Left ventricle myocardium superior (tissue), 1 donor: ENCODE measurements at places on chromosomes 3 and 15. TPM values are rescaled to one million over a fixed set of nuclear protein-coding genes. Genes with fewer than 3 reads are reported as not detected.

The ETV5 gene
- 3.4 TPM for total RNA-seq

The LSAMP gene
- 19.9 TPM for total RNA-seq

The C3orf20 gene
- total RNA-seq: not detected

The SENP7 gene
- 12.2 TPM for total RNA-seq

The CDHR4 gene
- total RNA-seq: not detected

The GPR27 gene
- 4.4 TPM for total RNA-seq

The NR1I2 gene
- 0.12 TPM for total RNA-seq

The CYP8B1 gene
- total RNA-seq: not detected

The PRR20G gene
- total RNA-seq: not detected

The OR5K2 gene
- not detected for total RNA-seq

The ISG20 gene
- total RNA-seq: 3.6 TPM

The WWTR1 gene
- total RNA-seq: 40.0 TPM

The CSNK1G1 gene
- total RNA-seq: 8.2 TPM

The MEGF11 gene
- not detected for total RNA-seq

The GPR160 gene
- 1.0 TPM for total RNA-seq

The NUSAP1 gene
- total RNA-seq: 1.0 TPM

The CALML4 gene
- 0.99 TPM for total RNA-seq

The PYGO1 gene
- total RNA-seq: 7.8 TPM

DNA sequence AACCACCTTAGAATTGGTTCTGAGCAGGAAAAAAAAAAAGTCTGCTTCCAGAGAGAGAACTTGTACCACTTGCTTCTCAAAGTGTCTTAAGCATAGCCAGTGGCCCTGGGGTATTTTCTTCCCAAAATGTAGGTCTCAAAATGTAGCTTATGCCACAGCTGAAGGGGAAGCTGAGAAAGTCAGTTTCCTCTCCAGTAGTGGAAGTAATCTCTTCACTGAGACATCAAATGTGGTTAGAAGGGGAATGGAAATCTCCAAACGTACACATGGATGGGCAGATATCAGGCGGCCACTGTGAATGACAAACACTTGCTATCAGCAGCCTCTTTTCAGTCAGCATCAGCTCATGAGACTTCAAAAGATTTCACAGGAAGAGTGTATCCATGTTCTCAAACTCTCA is 841.2 kb downstream of the TUSC7 start:
- no peak for DNase-seq

- no peak for DNase-seq
Observed at GRCh38 chr15:51589881-51590568, 32.5 kb downstream of the DMXL2 start.

DNA sequence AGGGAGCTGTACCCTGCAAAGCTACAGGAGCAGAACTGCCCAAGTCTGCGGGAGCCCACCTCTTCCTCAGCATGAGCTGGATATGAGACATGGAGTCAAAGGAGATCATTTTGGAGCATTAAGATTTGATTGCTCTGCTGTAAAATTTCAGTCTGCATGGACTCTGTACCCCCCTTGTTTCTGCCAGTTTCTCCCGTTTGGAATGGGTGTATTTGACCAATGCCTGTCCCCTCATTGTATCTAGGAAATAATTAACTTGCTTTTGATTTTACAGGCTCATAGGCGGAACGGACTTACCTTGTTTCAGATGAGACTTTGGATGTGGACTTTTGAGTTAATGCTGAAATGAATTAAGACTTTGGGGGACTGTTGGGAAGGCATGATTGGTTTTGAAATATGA is 18.3 kb downstream of the RNF13 start:
- no peak for DNase-seq

- no peak for DNase-seq
Observed at GRCh38 chr3:37901721-37902120, 40.0 kb downstream of the CTDSPL start.

DNA sequence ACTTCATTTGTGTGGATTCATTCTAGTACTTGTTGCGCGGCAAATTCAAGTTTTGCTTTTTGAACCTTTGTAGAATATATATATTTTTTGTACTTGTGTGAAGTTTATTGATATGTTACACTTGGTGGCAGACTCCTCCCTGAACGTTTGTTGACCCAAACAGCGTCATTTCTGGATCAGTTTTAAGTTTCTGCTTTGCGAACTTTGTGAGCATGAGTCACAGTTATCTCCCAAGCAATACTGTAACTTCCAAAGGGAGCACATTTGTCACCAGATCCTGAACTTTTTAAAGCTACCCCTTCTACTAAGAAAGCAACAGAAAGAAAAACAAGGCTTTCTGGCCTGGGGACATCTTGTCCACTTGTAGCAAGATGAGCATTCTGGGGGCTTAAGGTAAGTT is 74.8 kb upstream of the CACNA2D3 start:
- no peak for DNase-seq

DNA sequence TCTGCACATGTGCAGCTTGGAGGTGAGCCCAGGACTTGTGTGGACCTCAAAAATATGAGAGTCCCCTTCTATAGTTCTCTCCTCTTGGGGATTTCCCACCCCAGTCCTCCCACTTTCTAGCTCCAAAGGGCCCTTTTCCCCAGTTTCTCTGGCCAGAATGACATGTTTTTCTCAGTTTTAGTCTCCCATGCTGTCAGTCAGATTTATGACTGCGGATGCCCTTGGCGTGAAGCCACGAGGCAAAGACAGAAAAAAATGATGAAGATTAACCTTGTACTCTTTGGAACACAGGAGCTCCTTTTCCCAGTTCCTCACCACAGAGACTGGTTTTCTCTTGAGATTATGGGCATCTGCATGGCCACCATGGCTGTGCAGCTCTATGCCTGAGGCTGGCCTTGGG is 72.0 kb upstream of the TTBK2 start:
- DNase-seq: no peak

GRCh38 chr15:78727561-78727960 is 83.7 kb downstream of the ADAMTS7 start:
- DNase-seq: no peak

DNA sequence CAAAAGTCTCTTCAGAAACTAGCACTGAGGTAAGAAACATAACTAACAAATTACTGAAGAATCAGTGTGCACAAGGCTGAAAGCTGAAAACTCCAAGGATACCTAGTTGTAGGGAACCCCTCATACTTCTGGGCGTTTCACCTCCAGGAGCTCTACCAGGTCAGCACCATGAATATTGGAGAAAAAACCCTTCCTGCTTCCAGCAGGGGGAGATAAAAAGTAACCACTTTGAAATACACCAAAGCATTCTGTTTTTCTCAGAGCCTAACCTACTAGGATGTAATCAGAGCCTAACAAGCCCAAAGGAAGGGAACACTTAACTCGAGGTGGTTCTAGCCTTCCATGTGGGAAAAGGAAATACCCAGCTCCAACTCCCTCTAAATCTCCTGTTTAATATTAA is 175.8 kb upstream of the MME start:
- DNase-seq: no peak

DNA sequence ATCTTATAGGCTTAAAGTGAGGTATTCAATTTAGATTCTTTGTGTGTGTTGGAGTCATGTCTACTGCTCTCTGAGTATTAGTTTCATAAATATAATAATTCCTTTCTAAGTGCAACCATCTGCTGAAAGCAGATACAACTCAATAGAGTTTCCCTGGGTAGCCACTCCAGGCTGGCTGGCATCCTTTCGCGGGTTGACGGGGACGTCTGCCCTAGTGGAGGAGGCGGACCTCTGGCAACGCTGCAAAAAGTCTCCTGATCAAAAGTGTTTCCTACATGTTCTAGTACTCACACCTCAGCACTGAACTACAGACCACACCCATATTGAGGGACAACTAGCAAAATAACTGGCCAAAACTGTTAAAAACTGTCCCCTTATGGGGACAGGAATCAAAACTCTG is 2.5 kb downstream of the MOBP start:
- no peak for DNase-seq

- no peak for DNase-seq
Observed at GRCh38 chr3:111246967-111247760, 175.5 kb downstream of the NECTIN3 start.

GRCh38 chr3:39911465-39912309 is 102.3 kb downstream of the MYRIP start:
- DNase-seq: no peak

DNA sequence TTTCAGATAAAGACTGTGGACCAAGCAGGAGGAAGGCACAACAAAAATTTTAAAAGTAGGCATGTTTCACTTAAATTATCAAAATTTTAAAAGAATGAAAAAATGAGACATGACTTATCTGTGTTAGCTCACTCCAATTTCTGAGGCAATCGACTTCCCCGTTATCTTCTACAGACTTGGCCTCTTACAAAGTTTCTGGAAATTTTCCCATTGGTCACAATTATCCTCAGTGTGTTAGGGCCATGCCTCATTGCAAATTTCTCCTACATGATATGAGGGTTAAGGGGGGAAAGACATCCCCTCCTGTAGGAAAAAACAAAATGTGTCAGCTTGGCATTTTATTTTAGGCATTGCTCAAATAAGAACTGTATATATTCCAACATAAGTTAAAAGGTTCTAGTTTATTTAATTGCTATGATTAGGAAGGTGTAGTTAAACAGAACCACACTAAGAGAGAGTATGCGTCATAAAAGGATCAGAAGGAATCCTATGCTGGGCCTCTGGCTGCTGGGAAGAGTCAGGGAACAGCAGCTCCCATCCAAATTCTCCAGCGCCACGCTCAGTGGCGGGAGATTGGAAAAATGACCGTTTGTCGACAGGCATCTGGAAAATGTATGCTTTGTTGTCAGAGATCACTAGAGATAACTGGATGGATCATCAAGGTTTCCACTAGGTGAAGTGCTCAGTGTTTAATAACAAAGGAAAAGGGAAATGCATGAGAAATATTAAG is 463.6 kb upstream of the NR2F2 start:
- no peak for DNase-seq

DNA sequence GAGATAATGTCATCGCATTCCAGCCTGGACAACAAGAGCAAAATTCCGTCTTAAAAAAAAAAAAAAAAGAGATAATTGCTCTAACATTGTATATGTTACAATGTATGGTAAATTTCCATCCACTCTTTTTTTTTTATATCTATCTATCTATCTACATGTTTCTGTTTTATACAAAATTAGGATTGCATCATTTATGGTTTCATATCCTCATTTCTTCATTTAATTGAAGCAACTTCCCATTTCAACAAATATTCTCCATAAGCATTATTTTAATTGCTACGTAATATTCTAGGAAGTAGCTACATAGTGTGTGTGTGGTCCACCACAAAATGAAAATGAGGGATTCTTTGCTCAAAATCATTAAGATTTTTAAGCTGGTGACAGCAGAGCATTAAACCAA is 18.4 kb downstream of the RBP1 start:
- DNase-seq: no peak

- DNase-seq: peak; percentile 41
Observed at GRCh38 chr15:70023769-70024491, 73.8 kb downstream of the TLE3 start.

- DNase-seq: no peak
Observed at GRCh38 chr3:97612632-97613031, 151.9 kb upstream of the ARL6 start.

- no peak for DNase-seq
Observed at GRCh38 chr3:18223974-18224373, 201.2 kb downstream of the SATB1 start.

- DNase-seq: no peak
Observed at GRCh38 chr3:16999161-16999560, 114.4 kb downstream of the PLCL2 start.

DNA sequence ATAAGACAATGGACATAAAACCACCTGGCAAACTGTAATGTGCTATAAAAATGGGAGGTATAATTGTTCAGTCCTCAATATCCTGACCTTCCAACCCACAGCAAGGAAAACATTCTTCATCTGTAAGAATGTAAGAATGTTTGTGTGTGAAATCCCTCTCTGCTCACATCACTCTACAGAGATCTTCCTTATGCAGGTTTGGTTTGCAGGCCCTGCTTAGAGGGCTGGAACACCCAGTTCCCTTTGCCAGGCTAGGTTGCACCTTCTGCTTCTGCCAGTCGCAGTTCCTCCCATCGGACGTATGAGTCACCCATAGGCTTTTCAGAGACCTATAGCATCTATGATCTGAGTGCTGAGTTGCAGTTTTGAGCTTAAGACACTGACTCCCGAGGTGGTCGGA is 24.1 kb upstream of the MINAR1 start:
- no peak for DNase-seq

DNA sequence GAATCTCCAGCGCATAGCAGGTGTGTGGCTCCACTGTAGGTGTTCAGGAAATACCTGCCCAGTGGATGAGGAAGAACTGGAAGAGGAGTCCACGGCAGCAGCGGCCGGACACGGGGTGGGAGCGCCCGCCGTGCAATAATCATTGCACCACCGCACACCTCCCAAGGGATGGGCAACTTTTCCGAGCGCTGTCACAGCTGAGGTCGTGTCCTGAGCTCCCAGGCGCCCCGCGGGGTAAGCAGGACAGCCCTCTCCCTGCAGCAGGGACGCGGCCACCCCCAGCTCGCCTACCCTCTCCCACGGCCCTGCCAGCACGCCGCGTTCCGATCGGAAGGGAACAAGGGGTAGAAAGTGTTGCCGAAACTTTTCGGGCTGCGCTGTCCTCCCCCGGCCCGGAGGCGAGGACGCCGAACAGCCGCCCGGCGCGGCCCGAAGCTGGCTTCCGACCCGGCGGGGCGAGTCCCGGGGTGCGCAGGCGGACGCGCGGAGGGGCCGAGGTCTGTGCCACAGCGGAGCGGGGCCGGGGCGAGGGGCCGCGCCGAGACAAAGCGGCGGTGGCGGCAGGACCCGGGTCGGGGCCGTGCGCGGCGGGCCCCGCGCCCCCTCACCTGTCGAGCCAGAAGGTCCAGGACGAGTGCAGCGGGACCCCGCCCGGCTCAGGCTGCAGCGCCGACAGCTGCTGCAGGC is 475 bp downstream of the EIF4E3 start:
- DNase-seq: peak; percentile 66

GRCh38 chr3:183871541-183871940 is 13.1 kb downstream of the PARL start:
- DNase-seq: no peak

DNA sequence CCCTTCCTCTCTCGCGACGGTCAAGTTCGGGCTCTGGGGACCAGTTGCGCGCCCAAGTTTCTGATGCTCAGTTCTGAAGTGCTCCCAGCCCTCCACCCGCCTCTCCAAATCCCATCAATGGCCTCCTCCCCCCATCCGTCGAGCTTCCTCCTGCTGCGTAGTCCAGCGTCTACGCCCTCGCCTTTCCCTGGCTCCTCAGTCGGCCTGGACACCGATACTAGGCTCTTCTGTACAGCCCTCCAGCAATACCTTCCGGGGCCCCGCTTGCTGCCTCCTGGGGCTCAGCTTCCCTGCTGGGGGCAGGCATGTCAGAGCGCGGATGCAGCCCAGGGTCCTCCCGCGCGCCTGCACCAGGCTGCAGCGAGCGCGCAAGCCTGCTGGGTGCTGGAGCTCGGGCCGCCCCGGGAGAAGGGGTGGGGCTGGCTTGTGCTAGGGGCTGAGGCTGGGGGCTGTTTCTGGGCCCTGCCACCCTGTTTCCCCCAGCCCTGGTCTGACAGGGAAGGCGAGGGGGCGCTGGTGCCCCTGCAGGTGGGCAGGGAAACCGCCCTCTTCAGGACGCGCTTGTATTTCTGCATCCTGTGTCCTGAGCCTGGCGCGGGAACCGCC is 353.3 kb upstream of the SUCLG2 start:
- DNase-seq: peak; percentile 14

DNA sequence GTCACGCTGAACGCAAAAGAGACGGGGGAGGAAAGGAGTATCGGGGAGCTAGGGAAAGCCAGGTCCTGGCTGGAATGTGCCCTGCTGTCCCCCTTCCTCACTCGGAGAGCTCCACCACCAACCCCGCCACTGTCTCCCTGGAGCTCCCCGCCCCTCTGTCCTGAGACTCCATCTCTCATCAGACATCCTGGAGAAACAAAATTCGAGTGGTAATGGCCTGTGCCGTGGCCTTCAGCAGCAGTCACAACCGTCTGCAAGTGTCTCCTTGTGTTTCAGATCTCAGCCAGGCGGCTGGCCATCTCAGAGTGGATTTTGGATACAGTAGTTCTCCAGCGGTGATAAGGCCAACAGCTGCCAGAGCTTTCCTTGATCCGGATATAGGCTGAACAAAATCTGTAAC is 76.9 kb downstream of the OCA2 start:
- no peak for DNase-seq
